HTR-8/SVneo (cell line): ENCODE measurements at places on chromosomes 3 and 15.

DNA sequence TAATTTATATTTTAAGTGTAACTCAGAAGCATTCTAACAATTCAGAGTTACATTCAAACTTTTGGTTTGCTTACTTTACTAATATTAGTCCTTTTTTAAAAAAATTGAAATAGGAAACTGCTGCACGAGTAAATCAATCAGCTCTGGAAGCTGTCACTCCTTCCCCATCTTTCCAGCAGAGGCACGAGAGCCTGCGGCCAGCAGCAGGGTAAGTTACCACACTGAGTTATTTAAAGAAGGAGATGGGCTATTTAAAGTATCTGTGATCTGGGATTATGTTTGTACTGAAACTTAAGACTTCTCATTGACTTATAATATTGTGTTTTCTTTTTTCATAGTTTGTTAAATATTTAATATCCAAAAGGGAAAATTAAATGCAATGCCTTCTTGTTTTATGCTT is 29.3 kb downstream of the APPL1 start:
- DNase-seq, result no peak

DNA sequence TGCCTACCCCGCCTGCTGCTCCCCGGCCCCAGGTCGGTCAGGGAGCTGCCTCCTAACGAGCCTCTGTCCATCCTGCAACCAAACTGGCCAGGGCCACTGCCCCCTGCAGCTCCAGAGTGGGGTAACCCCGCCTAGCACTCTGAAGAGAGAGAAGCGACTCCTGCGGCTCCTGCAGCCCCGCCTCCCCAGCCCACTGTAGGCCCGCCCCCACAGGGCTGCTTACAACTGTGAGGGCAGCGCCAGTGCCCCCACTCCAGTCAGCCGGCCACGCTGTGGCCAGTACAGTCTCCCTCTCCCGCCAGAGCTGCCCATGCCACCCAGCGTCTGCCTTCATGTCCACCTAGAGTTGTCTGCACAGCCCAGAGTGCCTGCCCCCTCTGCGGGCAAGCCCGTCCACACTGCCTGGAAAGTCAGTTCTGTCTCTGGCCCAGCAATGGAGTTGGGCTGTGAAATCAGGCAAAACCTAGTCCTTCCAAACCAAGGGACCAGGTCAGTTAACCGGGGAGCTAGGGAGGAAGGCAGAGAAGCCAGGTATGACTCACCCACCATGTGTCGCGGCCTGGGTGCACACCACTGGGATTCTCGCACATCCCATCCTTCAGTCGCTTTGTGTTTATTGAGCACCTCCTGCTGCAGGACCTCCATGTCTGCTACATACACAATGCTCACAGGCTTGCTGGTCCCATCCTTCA is 2.4 kb downstream of the UCN2 start:
- DNase-seq, result no peak

- no peak for DNase-seq
Measured at GRCh38 chr3:122890720-122891220, 95.9 kb downstream of the SLC49A4 start.

- no peak for DNase-seq
Measured at GRCh38 chr3:141386126-141386488, 17.8 kb downstream of the ZBTB38 start.

DNA sequence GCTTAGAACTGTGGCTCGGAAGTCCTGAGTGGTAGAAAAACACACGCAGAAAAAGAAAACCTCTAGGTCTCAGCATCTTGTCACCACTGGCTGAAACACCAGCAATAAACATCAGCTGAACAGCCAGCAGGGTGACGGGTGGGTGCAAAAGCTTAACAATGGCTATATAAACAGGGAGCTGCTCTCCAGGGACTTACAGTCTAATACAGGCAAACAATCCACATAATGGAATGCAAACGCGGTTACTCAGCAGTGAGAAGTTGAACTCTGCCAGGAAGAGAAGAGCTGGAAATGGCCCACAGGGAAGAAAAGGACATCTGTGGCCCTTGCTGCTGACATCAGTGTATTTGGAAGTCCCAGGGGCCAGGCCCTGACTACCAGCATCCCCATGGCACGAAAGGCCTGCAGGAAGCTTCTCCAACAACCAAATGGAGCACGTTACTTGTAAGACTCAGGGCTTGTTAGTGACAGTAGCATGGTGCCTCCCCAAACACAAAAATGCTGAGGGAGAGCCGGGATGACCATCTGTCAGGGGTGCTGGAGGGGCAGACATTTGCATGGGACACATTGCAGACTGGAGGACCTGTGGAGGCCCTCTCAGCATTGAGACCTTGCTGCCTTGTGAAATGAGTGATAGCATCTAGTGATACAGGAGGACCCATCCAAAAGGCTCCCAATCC is 3.0 kb downstream of the HEG1 start:
- DNase-seq, result no peak

- DNase-seq, result peak; percentile 37
Measured at GRCh38 chr15:71443538-71443937, 328.3 kb downstream of the THSD4 start.

DNA sequence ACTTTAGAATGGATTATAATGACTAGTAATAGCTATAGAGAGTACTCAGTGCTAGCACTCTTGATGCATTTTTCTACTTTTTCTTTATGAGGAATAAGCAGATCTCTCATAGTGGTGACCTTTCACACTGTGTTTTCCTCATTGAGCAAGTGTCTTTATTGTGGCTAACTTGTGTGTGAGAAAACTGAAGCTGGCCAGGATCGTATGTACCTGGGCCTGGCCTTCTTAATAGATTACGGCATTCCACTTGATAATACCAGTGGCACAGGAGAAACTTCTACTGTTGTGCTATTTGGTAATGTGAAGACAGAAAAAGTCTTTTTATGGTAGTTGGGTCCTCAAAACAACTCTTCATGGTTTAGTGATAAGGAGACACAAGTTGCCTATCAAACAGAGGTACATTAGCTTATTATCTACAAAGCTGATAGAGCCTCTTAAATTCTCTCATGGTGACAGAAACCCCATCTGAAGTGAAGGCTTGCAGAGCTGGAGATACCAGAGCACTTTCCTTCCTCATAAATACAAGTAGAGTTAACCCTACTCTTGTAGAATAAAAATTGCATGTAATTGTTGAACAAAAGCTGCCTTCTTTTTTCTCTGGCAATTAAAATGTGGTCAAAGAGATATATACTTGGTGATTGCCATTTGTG is 64.6 kb downstream of the LYSMD4 start:
- DNase-seq, result no peak

GRCh38 chr15:49229922-49230321 is 59.9 kb downstream of the GALK2 start:
- DNase-seq, result no peak

DNA sequence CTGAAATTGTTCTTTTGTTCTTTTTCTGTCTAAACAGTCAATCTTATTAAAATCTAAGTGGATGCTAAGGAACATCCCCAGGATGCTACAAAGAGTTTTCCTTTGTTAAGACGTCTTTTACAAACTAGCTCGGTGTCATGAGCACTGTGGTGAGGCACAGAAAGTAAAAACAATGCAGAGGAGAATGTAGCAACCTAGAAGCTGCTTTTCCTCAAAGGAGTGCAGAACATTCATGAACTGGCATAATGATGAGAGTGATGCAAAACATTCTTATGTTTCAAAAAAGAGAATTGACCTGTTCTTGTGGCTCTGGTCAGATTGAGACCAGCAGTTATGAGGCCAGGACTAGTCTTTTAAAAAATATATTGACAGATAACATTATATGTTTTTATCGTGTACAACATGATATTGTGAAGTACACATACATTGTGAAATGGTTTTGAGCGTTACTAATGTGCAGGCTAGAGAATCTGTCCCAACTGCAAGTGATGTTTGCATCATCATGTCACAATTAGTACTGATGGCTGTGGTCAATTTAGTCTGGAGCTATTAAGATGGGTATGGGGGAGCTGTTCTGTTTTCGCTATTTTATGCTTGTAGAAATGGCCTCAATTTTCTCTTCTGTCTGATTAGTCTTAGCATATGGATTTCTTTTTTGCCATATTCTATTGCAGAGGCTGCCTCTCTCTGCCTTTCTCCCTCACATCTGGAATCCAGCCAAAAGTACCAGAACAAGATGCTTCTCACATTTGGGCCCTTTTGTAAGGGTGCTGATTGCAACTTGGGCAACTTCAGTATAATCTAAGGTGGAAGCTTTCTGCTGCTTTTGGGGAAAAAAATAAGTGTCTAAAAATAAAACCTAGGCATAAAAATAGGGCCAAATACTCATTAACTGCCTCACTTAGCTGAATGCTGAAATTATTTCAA is 50.2 kb downstream of the HHLA2 start:
- DNase-seq, result no peak

DNA sequence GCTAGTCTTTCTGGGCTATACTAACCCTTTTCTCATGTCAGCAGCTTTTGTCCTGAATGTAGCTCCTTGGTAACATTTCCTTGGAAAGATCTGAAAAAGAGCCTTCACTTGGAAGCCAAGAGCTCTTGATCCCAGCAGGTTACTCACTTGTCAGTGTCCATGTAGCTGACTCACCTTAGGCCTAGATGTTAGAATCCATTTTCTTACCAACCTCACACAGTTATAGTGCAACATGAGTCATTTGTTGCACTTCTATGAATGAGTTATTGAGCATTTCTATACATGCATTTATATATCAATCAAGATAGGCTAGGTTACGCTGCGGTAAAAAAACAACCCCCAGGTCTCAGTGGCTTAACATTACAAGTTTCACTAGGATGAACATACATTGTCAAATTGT is 106.8 kb upstream of the SLC7A14 start:
- no peak for DNase-seq

GRCh38 chr3:101695779-101696372 is 9.4 kb upstream of the RPL24 start:
- no peak for DNase-seq

- no peak for DNase-seq
Measured at GRCh38 chr15:31782951-31783350, 247.4 kb upstream of the CHRNA7 start.

DNA sequence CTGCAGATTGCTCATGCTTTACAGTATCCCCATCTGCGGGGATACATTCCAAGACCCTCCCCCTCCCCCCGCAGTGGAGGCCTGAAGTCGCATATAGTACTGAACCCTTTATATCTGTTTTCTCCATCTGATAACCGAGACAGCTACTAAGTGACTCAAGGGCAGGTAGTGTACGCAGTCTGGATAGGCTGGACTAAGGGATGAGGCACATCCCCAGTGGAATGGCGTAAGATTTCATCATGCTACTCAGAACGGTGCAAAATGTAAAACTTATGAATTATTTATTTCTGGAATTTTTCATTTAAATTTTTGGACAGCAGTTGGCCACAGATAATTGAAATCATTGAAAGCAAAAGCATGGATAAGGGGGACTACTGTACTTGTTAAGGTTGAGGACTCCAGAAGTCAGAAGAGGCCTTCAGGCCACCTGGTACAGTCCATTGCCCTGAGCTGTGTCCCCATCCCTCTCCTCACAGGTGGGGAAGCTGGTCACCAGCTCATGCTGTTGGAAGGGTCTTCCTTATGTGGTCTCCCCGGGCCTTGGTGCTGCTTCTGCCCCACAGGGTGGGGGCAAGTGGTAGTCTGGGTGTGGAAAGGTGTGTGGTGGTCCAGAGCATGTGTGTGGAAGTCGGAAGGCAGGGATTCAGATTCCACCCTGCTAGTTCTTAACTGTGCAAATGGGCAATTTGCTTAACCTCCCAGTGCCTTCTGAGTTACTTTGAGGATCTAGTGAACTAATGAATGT is 72.0 kb downstream of the HCN4 start:
- no peak for DNase-seq

DNA sequence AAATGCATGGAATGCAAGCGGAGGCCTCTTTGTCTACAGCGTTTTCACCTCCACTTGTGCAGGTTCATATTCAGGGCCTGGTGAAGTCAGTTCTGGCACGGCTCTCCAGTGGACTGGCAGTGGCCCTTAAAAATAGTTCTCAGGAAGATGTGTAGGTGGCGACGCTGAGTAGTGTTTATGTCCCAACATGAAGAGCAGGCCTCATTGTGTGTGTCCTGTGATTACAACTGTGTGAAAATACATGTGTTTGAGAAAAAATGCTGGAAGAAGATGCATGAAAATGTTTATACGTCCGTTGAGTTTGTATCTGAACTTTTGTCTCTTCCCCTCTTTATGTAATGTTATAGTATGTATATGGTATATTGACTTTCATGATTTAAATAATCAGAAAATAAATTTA is 7.2 kb downstream of the LIPC start:
- peak; percentile 57 for DNase-seq

GRCh38 chr3:72258361-72259141 is 473.6 kb upstream of the PROK2 start:
- DNase-seq, result no peak

DNA sequence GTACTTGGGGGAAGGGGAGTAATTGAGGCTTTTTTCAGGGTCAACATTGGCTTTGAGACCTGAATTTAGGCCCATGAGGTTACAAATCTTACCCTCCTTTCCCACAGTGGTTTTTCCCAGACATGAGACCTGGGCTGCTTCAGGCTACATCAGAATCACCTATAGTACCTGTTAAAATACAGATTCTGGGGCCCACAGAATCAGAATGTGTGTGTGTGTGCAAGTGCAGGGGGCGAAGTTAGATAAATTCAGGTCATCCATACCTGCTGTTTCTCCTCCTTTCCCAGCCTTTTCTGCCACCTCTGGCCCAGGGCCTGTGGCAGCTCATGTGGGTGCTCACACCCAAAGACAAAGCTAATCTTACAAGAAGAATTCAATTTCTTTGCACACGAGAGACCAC is 110.5 kb downstream of the RAB11A start:
- DNase-seq, result no peak

- DNase-seq, result no peak
Measured at GRCh38 chr15:98884894-98885293, 122.7 kb downstream of the PGPEP1L start.

- DNase-seq, result no peak
Measured at GRCh38 chr3:158488670-158489069, 82.3 kb upstream of the MLF1 start.
